ENCODE measurements at places on chromosomes 7 and 10.

DNA sequence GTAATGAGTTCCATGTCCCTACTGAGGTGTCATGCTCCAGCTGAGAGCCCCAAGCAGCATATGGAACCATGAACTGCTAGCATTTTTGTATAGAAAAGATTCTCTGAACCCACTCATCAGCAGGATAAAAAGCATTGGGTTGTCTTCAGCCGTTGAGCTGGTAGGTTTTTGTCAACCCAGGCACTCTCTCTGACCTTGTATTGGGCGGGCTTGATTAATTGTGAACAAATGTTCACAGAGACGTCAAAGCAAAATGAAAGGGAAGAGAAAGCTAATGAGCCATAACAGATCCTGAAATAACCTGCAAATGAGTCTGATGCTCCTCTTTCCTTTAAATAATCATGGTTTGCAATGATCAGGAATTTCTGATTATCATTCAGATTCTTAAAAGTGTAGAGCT lies 924.7 kb upstream of the CELF2 start:
- DNase-seq: no peak

- DNase-seq: no peak
Observed at GRCh38 chr10:94316560-94316959, 46.2 kb downstream of the NOC3L start.

DNA sequence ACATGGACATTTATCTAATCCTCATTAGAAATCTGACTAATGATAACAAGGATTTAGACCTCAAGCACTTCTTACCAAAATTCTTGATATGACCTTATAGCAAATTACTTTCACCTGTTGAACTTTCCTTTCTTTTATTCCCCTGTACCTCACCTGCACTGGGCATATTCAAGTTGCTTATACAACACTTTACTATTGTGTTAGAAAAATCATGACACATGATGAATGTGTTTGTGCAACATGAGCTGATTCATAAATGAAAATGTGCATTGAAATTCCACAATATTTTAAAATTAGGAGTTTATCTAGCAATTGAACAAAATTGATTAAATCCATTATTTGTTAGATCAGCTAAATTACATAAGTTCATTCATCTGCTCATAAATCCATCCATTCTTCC lies 160.6 kb downstream of the CFTR start:
- DNase-seq: no peak

DNA sequence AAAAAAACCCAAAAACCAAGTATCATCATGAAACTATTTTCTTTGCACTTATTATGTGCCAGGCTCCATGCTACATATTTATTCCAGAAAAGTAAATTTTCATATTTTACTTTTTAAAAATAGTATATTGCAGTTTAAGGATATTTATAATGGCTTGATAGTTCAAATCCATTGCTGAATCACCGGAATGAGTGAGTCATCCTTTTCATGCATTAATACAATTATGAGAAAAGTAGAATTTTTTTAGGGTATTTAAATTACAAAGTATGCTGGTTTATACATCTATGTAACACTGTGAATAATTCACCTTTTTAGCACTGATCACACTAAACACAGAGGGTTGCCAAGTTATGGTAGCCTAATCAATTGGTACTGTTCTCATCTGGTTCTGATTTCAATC lies 54.3 kb downstream of the SLC16A9 start:
- no peak for DNase-seq

DNA sequence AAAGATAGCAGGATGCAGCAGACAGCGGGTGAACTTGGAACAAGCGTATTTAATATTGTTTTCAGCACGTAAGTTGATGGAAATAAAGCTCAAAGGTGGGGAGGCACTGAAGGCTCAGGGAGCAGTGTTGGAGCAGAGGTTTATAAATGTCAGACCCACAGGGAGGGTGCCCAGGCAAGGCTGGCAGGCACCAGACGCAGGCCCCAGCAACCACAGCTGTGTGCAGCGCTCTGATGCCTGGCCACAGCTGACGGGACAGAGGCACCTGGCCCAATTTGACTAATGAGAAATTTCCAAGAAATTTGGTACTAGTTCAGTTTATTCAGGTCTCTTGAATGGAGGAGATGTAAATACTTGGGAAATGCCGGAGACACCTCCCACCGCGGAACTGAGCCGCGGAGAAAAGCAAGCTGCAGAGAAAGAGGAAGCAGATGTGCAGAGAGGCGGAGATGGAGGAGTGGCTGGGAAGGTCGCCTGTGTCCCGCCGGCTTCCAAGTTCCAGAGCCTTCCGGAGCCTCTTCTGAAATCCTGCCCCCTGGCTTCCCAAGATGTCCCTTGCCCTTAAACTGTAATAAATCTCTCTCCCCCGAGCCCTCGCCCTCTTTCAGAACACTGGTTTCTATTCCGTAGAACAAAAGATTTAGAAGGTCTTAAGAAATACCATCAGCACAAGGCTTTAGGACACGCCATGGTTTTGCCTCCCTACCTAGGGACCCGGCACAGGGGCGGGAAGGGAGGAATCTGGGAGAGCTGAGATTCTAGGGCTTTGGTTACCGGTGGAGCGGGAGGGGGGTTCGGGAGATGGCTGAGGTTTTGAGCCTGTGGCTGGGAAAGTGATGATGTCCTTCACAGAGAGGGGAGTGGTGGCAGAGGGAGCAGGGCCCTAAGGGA lies 38.4 kb upstream of the PLXNA4 start:
- no peak for DNase-seq

GRCh38 chr10:48199580-48200377 lies 74.7 kb downstream of the FRMPD2 start:
- no peak for DNase-seq

- DNase-seq: no peak
Observed at GRCh38 chr7:101114492-101114891, 12.4 kb upstream of the SERPINE1 start.

- DNase-seq: no peak
Observed at GRCh38 chr10:5829267-5829666, 16.0 kb upstream of the GDI2 start.

GRCh38 chr7:130292682-130293257 lies at the start of gene CPA4:
Gene CPA4, plus strand, starts transcription at chr7:130293161. Its CDS starts 20 bp downstream, at chr7:130293181.
- DNase-seq: no peak

- no peak for DNase-seq
Observed at GRCh38 chr10:77188521-77188920, 449.1 kb downstream of the KCNMA1 start.

DNA sequence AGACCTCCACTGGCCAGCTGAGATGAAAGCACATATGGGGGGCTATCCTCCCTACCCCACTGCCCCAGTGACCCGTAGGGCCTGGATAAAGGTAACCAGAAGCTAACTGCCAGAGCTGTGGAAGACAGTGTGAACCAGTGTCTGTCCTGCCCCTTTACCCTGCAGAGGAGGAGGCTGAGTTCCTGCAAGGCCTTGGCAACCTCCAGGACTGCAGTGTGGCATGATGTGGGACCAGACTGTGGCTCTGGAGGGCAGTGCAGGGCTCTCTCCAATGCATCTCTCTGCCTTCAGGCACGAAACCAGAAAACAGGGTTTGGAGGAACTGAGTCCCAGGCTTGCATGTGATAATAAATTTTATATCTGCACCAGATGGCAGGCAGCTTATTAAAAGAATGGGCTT lies 93.1 kb downstream of the EPC1 start:
- DNase-seq: no peak

DNA sequence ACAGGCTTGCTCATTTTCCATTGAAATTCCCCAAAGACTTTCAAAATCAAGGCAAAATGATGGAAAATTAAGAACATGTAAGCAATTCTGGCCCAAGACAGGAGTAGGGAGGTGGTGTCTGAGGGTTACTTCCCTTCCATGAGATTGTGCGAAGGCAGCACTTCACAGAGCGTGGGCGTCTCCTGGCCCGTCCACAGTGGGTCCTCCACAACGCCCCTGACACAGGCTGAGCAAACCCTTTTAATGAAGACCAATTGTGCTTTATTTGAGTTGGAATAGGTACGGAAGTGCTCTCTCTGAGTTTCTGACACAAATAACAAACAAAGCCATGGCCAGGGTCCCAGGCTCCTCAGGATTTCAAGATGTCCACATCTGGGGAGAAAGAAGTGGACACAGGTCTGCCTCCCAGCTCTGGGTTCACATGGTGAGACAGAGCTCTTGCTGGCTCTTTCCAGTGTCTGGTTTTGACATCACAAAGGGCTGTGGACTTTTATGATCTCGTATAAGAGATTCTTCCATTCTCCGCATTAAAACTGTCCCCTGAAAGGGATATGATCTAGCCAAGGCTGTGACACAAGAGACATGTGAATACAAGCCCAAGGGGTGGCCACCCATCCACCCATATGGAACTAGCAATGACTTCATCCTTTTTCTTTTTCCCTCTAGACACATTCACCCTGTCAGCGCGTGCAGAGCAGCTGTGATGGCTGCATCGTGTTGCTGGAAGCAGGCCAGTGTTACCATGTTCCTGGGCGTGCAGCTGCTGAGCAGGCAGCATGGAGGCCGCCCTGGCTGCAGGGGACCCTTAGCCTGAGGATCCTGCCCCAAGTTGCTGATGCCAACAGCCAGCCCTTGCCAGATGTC lies 145.6 kb downstream of the ADAM12 start:
- DNase-seq: no peak

DNA sequence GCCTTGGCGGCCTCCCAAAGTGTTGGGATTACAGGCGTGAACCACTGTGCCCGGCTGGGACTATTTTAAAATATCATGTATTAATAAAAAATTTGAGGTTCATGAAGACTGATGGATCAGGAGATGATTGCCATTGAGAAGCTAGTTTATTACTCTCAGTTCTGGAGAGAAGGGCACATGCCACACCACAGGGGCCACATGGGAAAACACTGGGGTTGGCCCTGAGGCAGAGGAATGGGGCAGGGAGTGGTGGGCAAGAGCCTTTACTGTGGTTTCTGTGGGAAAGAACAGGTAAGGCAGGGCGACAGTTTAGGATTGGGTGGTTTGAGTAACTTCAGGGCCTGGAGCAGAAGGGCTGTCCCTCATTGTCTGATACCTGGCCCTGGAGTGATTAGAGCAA lies 6.8 kb upstream of the TBRG4 start:
- no peak for DNase-seq

DNA sequence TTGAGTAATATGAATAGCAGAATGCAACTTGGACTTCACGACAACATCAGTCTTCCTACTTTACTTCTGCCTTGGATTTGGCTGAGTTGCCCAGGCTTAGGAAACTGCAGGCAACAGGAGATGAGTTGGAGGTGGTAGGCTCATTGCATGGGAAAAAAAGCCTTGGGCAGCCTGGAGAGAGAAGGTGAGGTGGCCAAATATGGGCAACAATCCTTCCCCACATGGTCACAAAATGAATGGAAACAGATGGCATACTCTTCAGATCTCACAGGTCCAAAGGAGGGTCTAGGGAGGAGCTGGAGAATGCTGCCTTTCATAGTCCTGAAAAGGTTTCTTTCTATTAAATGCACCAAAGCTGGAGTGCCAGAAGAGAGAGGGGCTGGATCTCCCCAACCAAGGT lies 128.6 kb upstream of the AOAH start:
- no peak for DNase-seq

DNA sequence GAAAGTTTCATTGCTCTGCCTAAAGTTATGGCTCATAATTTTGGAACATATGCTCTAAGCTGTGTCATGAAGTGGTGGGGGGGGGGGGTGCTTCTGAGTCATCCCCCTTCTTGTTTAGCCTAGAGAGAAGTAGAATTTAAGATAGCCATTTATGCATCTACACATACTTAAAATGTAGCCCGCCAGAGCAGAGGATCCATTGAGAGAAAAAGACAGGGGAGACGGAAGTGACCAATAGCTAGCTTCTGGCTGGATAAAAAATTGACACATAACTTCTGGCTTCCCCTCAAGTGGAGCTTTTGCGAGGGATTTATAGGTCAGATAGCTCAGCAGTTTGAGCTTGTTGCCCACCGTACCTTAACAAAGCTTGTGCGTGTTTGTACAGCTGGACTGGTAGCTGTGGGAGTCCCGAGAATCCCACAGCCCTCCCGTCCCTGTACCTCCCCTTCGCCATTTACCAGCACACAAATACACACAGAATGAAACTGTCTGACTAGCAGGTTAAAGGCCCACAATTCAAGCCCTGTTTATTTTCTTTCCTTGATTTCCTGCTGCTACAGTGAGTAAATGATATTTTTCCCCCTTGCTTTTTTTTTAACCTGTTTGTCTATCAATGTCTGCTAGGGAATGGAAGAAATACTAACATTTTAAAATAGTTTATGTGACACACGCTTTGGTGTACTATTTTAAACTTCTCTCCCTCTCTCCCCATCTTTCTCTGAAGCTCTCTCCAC lies 232.6 kb upstream of the FERD3L start:
- DNase-seq: no peak

DNA sequence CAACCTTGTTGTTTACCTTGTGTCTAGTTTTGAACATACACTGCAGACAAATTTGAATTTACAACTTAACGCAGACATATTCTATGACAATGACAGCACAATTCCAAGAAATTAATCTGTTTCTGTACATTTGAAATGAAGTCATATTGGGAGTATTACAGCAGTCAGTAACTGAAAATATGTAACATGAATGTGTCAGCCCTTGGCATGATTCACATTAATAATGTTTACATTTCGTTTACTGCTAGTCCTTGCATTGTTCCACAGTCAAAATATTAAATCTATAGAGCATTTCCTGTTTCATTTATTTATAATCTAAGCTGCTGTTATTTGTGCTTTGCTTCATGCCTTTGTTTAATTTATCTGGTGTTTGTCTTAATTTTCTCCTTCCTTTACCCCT lies 80.4 kb downstream of the NOC3L start:
- no peak for DNase-seq

- no peak for DNase-seq
Observed at GRCh38 chr10:93224005-93224779, 150.5 kb downstream of the CYP26A1 start.

- no peak for DNase-seq
Observed at GRCh38 chr7:47458057-47458456, 123.9 kb downstream of the TNS3 start.

DNA sequence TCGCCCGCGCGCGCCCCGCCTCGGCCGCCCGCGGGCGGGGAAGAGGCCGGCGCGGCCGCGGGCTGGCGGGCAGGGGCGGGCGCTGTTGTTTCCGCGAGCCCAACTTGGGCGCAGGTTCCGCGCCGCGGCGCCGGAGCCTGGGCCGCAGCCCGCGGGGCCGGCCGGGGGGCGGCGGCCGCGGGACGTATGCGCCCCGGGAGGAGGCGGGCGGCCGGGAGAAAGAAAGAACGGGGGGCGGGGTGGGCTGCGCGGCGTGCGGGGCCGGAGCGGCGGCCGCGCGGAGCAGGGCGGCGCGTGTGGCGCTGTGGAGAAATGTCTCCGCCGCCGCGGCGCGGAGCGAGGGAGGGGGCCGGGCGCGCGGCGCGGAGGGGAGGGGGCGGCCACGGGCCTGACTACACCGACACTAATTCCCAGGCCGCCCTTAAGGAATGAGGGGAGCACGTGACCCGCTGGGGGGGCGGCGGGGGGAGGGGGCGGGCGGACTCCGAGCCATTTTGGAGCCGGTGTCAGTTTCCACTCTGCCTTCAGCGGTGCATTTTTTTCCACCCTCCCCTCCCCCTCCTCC lies at the start of gene BMI1:
BMI1 (plus strand) TSS at position 509 of the 565 bp plus-strand sequence. CDS start 5,351 bp downstream, outside the sequence.
- peak; percentile 38 for DNase-seq

Data from activated T-helper 1 cell treated with anti-CD3 and anti-CD28 coated beads, Interleukin-2, amount 50 U/mL, for 16 hours (primary cell).